ENCODE measurements at places on chromosomes 11 and 22. TPM values are rescaled to one million over a fixed set of nuclear protein-coding genes. Genes with fewer than 3 reads are reported as not detected.

The APOA4 gene
- total RNA-seq, result 0.24 TPM

The CRYBA4 gene
- 0.50 TPM for total RNA-seq

The HARBI1 gene
- 7.7 TPM for total RNA-seq

The TRIM66 gene
- 15.2 TPM for total RNA-seq

The MIOX gene
- not detected for total RNA-seq

The PTS gene
- 46.8 TPM for total RNA-seq

The ARHGAP20 gene
- 5.3 TPM for total RNA-seq

The IGSF22 gene
- total RNA-seq, result 0.27 TPM

The MMP8 gene
- not detected for total RNA-seq

The ANKK1 gene
- 0.36 TPM for total RNA-seq

The UQCR10 gene
- 190 TPM for total RNA-seq

The IGLL1 gene
- total RNA-seq, result not detected

The PANX1 gene
- total RNA-seq, result 18.1 TPM

The WDR74 gene
- total RNA-seq, result 77.1 TPM

The SLC37A2 gene
- total RNA-seq, result 1.4 TPM

The PHETA2 gene
- 16.1 TPM for total RNA-seq

The CTSW gene
- 0.37 TPM for total RNA-seq

The MS4A15 gene
- total RNA-seq, result not detected

The USP2 gene
- total RNA-seq, result 4.3 TPM
